ENCODE measurements at places on chromosomes 4 and X.

DNA sequence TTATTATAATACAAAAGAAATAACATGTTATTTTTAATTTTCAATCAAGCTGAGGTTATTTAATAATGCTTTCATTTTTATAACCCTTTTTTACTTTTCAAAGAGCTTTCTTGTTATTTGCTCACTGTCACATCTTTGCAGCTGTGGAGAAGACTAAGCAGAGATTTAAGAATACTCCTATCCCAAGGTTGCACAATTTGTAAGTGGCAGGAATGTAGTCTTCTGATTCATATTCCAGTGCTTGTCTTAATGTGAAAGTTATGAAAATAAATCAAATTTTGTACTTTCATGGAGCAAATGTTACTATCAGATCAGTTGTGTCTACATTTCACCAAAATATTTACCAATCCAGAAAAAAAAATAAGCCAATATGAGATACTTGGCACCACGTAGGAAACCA, 86.6 kb downstream of the DDIT4L start:
- no peak for DNase-seq

DNA sequence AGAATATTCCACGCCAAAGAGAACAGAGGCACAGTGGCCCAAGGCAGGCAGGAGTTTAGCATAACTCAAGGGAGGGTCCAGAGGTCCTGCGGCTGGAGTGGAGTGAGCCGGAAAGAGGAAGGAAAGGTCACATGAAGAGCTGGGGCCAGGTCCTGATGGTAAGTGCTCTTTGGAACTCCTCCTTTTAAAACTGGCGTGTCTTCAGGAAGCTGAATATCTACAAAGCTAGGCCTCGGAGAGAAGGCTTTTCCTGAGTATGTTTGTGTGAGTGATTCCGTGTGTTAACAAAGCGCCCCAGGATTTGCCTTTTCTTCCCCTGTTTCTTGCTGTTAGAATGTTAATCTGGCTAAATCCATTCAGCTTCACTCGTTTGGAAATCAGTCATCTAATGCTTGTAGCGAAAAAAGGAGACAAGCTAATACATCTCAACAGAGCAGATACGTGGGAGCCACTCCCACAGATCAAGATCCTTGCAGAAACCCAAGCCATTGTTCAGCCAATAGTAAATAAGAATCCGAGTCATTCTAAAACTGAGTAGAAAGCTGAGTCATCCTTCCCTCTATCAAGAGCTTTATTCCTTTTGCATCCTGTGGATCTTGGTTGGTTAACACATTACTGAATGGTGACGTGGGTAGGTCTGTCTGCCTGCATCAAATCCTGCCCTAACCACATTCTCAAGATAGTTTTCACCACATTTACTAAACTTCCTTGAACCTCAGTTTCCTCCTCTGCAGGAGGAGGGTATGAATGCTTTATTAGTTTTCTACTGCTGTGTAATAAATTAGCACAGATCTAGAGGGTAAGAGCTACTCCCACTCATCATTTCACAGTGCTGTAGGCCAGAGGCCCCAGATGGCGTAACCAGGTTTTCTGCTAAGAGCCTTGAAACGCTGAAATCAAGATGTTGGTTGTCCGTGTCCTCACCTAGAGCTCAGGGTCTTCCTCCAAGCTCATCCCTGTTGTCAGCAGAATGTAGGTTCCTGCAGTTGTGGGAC, 43.2 kb upstream of the RBM47 start:
- DNase-seq, result peak; percentile 97

GRCh38 chr4:92210906-92211305, 92.9 kb upstream of the GRID2 start:
- no peak for DNase-seq

DNA sequence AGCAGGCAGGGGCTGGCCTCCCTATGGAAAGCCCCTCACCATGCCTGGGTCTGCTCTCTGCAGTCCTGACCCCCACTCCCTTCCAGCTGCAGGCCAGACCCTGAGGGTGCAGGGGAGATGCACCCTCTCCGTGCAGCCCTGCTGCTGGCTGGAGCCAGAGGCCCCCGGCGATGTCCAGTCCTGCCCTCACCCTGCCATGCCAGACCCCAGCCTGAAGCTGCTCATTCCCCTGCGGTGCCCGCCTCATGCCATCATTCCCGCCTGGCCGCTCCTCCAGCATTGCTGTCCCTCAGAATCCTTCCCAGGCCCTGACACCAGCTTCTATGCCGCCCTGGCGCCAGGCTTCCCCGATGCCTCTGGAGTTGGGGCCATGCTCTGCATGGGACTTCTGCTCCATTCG, 72.4 kb downstream of the SORCS2 start:
- DNase-seq, result no peak

DNA sequence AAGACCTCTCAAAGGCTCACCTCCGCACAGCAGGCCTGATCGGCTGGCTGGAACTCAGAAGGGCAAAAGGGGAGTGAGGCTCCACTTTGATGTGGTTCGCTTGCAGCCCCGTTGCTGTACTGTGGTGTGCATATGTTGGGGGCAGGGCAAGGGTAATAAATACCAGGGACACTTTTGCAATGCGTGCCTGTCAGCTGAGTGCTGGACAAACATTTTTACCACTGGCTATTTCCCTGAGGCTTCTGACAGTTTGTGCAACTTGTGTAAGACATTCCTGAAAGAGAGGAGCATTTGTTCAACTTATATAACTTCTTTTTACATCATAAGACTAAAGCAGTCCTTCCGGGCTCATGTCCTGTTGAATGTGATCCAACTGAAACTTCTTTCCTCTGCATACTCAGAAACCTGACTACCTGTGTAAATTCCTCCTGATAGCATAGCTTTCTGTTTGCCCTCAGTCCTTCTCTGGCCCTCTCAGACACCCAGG, 82.3 kb downstream of the SPRY1 start:
- peak; percentile 91 for DNase-seq

- DNase-seq, result peak; percentile 96
These were observed 11.2 kb downstream of the MEPE start for GRCh38 chr4:87843936-87844335.
